ENCODE measurements at places on chromosomes 1 and 21. TPM values are rescaled to one million over a fixed set of nuclear protein-coding genes. Genes with fewer than 3 reads are reported as not detected.

Gene PTAFR
- not detected for total RNA-seq

Gene HPDL
- total RNA-seq = 1.9 TPM

Gene MUTYH
- 8.6 TPM for total RNA-seq

Gene CCDC185
- total RNA-seq = not detected

Gene EXO5
- 7.0 TPM for total RNA-seq

Gene NUAK2
- total RNA-seq = 8.6 TPM

Gene OPN3
- total RNA-seq = 10.9 TPM

Gene PPM1J
- total RNA-seq = 0.90 TPM

Gene KRTAP11-1
- total RNA-seq = not detected

Gene HNRNPU
- 192 TPM for total RNA-seq

Gene PBXIP1
- 56.7 TPM for total RNA-seq

Gene FMO5
- 0.72 TPM for total RNA-seq

Data from cardiac atrium fibroblast (primary cell).